ENCODE measurements at places on chromosomes 5 and 9.

GRCh38 chr9:2771087-2771486 lies 53.8 kb downstream of the KCNV2 start:
- DNase-seq, result no peak

DNA sequence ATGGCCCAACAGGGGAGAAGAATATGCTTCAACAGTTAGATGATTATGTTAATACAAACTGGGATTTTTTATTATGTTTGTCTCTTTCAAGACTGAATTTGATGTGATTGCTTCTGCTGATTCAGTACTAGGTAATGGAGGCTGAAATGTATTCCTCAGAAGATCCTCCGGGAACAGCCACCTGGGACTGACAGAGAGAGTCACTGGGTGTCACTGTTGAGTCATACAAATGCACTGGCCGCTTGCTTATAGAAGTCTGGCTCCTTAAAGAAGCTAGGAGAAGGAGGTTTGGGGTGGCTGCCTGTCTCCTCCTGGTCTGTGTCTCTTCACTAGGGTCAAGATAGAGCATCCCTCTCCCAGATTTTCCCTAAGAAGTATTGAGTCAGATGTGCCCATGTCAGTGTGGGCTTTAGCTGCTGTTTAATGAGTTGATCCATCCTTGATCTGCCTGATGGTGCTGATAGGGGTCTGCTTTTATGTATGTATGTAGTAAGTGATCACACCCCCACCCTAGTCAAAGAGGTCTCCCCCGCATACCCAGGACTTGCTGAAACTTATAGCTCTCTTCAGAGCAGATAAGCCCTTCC lies 773.4 kb downstream of the BRINP1 start:
- peak; percentile 83 for DNase-seq

- no peak for DNase-seq
Observed at GRCh38 chr9:4425319-4426045, 64.8 kb upstream of the SLC1A1 start.

DNA sequence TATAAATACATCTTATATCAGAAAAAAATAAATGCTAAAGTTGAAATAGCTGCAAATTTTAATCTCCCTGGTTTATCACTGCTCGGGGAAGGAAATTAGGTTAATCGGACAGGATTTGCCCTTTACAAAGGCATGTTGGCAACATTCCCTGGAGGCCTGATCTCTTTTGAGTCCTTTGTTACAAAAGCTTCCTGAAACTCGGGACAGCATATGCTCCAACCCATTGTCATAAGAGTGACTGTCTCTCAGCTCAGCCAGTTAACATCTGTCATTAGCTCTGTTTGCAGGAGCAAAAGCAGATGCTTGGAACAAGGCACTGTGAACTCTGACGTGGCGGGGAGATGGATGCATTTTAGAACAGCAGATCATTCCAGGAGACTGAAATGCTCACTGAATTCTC lies 80.6 kb downstream of the MYO10 start:
- DNase-seq, result peak; percentile 57

- DNase-seq, result peak; percentile 11
Observed at GRCh38 chr9:103152473-103152872, 157.3 kb downstream of the CYLC2 start.

DNA sequence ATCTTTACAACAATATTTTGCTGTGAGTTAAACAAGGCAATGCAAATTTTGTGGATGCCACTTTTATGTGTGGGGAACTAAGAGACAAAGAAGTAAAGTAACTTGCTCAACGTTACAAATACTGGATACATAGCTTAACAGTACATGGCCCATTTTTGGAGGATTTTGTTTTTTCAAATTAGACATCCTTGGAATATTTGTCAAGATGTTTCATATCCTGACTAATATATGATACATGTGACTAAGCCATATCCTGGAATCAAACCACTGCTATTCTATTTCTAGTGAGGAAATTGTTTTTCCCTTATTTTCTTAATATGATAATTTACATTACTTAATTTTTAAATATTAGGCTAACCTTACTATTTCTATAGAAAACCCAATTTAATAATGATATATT lies 529.8 kb downstream of the DMRTA1 start:
- no peak for DNase-seq

DNA sequence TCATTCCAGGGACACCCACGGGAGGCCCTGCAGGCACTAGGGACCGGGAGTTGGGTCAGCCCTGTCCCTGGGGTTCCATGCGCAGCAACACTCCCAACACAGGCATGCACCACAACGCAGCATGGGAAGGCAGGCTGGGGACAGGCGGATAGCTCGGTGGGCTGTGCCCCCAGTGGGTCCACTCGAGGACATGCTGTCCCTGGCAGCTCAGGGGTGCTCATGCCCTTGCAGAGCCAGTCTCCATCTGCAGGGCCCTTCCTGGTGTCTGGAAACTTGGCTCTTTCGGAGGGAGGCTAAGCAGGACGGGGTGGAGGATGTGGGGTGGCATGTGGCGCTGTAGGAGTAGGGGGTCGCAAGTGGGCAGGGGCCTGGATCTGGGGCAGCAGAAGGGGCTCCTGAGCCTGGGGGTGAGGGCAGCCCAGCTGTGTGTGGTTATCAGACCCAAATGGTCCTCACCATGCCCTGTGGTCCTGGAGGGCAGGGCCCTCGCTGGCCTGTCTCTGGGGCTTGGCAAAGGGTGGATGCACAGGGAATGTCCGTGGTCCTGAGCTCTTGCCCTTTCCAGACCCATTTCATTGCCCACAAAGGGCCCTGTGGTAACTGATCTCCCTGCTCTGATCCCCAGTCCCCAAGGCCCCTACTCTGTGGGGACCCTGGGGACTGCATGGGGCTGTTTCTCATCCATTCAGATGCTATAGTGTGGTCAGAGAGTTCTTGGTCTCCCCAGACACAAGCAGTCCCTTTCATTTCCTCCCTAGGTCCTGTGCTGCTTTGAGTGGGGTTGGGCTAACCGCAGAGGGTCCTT lies 90.3 kb upstream of the PHYKPL start:
- no peak for DNase-seq

DNA sequence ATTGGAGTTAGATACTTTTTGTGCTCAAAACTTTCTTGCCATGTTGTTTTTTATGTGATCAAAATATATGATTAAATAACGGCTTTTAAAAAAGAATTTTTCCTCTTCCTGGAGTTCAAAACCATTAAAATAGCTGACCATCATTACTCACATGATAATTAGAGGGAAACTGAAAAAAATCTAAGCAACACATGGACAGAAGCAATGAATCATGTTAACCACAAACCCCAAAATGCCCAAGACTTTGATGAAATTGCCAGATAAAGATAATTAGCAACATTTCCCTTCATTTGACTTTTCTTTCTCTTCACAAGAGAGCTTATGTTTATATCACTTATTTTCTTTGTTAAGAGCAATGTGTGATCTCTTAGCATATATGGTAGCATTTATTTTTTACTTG lies 1294.2 kb downstream of the EFNA5 start:
- DNase-seq, result peak; percentile 7

DNA sequence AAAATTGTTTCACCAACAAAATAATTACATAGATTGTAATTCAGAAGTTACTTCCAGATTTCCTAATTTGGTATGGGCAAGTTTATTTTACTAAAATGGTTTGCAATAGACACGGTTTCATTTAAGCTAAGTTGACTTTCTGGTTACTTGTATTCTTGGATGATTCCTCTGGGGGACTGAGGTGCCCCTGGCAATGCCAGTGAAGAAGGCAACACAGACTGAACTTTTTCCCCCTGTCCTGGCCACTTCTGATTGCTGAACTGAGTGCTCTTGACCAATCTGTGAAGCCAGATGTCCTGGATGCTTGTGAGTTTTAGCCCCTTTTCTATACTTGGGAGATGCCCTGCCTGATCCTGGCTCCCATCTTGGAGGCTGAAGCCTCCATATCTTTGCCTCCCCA lies 66.3 kb upstream of the FANCC start:
- DNase-seq, result no peak

DNA sequence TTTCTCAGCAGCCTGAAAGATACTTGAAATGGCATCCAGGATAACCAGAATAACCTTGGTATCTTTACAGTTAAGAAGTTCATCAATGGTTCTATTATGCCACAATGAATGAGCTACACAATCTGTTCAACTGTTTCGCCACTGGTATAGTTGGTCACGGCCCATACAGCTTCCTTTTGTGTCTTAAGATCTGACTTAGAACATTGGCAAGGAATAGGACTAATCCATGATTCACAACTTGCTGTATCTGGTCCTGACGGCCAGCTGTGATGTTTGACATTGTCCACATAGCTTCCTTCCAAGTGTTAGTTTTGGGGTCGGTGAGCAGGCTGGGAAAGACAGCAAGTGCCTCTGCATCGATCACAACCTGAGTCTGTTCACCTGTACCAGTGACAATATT lies 113.3 kb upstream of the RAD23B start:
- no peak for DNase-seq

GRCh38 chr5:148465381-148466235 lies 81.8 kb downstream of the FBXO38 start:
- DNase-seq, result peak; percentile 79

DNA sequence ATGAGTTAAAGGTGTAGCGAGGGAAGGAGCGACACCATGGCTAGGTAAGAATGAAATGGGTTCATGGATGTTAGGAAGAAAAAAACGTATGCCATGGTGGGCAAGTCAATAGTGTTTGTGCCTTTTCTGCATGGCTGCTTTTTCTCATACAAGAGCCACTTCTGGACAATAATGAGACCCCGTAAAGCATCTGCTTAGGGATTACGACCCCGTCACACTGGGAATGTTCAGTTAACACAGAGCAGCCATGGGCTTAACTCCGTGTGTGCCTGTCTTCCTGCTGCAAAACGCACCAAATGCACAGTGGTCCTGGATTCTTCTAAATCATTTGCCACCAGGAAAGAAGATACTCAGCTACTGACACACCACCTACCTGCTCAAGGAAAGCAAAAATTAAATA lies 81.8 kb downstream of the NFIB start:
- DNase-seq, result peak; percentile 38

- no peak for DNase-seq
Observed at GRCh38 chr5:131396630-131397273, 132.9 kb downstream of the CDC42SE2 start.

DNA sequence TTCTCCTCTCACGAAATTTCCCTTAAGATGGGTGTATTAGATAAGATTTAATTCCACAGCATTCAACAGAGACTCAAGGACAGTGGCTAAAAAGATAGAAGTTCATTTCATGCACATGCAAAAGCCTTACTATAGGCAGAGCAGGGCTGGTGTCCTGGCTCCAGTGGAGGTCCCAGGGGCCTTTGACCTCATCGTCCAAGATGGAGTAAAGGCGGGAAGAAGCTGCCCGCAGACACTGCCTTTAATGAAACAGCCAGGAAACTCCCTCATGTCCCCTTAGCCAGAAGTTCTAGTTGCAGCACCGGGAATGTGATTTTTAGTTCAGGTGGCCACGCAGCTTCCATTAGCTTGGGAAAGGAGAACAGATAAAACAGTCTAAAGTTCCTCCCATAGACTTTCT lies 190.3 kb downstream of the TLE4 start:
- DNase-seq, result no peak

- no peak for DNase-seq
Observed at GRCh38 chr5:93208141-93208751, 372.8 kb downstream of the NR2F1-AS1 start.

- DNase-seq, result no peak
Observed at GRCh38 chr9:74735761-74736160, 152.0 kb downstream of the TRPM6 start.

- no peak for DNase-seq
Observed at GRCh38 chr5:96492459-96493047, 59.5 kb upstream of the PCSK1 start.

GRCh38 chr9:87269296-87270176 lies 228.1 kb upstream of the DAPK1 start:
- no peak for DNase-seq

GRCh38 chr5:122163121-122164069 lies 34.0 kb downstream of the ZNF474 start:
- peak; percentile 56 for DNase-seq

- peak; percentile 89 for DNase-seq
Observed at GRCh38 chr5:95900383-95900958, 61.2 kb downstream of the ELL2 start.

DNA sequence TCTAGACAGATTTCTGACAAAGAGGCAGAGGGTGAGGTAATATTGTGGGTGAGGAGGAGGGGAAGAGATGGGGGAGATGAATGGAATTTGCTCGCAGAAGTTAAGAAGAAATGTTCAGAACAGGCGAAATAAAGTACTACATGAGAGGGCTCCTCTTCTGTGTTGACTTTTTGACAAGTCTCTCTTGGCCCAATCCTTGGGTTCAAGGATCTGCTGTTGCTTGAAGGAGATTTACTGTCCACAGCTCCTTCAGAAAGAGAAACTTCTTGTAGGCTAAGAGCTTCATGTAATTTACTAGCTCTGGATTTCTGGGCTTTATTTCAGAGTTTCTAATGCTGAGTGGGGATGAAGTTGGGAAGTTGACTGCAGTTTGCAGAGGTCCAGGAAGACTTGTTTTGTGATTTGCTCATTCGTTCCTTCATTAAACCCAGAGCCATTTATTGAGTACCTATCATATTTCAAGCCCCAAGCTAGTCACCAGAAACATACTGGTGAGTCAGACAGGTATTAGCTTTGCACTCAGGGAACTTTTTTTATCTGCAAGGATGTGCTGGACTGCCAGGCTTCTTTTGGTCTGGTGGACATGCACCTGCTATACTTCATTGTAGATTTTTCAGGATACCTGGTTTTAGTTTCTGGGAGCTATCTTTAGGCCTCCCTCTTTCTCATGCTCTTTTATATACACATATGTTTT lies 402.9 kb upstream of the CLINT1 start:
- DNase-seq, result no peak

DNA sequence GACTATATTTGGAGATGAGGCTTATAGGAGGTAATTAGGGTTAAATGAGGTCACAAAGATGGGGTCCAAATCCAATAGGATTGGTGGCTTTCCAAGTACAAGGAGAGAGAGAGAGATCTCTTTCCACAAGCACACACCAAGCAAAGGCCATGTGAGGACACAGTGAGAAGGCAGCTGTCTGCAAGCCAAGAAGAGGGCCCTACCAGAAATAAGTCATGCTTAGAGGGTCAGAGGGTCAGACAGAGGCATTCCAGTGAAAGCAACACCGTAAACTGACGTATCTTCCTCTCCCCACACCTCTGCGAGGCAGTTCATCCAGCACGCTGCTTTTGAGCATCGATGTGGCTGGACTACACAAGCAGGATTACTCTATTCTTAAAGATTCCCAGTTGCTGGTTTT lies 87.9 kb downstream of the SLC1A3 start:
- no peak for DNase-seq

DNA sequence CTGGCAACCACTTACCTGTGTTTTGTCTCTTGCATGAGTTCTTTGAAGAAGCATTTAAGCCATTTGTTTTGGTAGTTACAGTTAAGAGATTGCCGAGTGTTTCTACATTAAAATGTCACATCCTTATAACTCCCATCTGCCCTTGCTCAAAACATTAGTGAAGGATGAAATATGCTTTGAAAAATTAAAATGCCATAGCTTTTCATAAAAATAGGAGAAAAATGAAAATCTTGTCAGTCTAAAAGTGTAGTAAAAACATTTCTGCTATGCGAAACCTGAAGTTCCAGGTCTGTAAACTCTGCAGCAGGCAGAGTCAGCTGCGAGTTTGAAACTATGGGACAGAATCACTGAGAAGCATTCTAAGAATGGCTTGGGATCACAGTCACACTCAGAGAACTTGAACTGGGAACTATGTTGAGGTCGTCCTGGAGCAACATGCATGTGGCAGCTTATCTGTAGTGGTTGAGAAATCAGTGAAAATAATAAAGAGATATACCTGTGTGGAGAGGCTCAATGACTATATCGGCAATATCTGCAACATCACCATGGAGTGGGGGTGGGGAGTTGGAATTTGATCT lies 67.4 kb downstream of the RASGRF2 start:
- no peak for DNase-seq

Data from NCI-H69 (cell line).